NCI-H1092 (cell line): ENCODE measurements at places on chromosomes 12 and 14.

DNA sequence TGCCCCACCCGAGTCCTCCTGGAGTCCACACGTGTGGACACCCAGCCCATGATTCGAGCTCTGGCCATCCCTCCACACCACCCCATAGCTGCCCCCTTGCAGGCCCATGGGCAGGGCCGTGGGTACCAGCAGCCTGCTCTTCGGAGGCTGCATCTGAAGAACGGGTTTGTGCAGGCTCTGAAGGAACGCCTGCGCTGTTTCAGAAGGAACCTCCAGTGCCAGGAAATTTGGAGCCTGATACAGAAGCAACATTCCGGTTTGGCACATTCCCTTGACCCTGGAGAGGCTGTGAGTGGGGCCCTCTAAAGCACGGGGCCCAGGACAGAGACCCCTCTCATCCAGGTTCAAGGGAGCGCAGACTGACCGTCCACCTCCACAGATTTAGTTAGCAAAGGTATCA, 57.0 kb downstream of the ZNF664 start:
- no peak for DNase-seq

DNA sequence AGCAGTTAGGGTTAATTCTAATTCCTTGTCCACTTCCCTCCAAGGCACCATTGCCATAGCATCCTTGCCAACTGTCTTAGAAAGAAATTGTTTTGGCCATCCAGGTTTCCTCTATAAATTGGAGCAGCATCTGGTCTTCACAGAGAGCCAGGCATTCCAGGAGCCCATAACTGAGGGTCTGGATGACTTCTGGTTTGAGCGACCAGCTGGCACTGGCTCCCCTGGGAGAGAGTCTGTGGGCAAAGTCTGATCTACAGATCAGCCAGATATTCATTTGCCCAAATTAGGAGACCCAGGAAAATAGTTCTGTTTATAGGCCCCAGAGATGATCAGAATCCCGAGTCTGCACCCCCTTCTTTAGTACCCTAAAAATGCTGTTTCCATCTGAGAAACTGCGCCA, 16.0 kb downstream of the VSX2 start:
- no peak for DNase-seq

- DNase-seq, result no peak
Observed at GRCh38 chr14:94646066-94646465, 33.9 kb downstream of the SERPINA3 start.

GRCh38 chr14:100567009-100567876, 20.0 kb downstream of the BEGAIN start:
- DNase-seq, result no peak

- no peak for DNase-seq
Observed at GRCh38 chr14:61435563-61436337, 114.4 kb downstream of the PRKCH start.

GRCh38 chr14:101109981-101110728, 206.6 kb upstream of the RTL1 start:
- DNase-seq, result peak; percentile 3

GRCh38 chr14:69475194-69475818, 9.2 kb upstream of the PLEKHD1 start:
- peak; percentile 26 for DNase-seq

- DNase-seq, result no peak
Observed at GRCh38 chr12:11075642-11076041, 13.5 kb upstream of the TAS2R46 start.

- no peak for DNase-seq
Observed at GRCh38 chr14:94474581-94475031, 1.4 kb downstream of the SERPINA9 start.

DNA sequence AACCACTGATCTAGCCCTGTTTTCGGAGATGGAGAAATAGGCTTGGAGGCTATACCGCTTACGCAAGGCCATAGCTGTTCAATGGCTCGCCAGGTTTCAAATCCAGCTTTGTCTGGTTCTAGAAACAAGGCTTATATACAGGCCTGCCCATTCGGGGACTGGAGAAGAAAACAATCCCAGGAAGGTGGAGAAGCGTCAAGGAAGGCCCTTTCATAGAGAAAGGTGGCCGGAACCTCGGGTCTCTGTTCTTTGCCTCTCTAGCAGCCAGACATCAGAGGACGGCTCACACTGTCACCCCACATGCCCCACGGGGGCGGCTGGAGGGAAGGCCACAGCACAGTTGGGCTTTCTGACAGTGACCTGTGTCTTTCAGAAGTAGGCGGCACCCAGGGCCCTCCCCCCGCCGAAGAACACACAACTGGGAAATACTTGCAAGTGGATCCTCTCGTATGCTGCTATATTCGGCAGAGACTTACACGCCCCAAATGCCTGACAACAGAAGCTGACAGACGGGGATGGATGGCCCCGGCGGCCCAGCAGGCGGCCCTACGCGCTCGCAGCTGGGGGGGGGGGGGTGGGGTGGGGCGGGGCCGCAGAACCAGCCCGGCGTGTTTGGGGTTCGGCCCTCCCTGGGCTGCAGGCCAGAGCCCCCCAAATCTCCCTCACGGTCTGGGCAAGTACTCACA, 4.5 kb upstream of the SETD1B start:
- peak; percentile 36 for DNase-seq

- no peak for DNase-seq
Observed at GRCh38 chr14:72217135-72217534, 284.9 kb downstream of the RGS6 start.

- no peak for DNase-seq
Observed at GRCh38 chr14:21102521-21103410, 1.9 kb downstream of the TMEM253 start.

- no peak for DNase-seq
Observed at GRCh38 chr14:22565391-22565945, 23.6 kb downstream of the DAD1 start.

- no peak for DNase-seq
Observed at GRCh38 chr12:107567876-107568619, 117.6 kb upstream of the PWP1 start.

DNA sequence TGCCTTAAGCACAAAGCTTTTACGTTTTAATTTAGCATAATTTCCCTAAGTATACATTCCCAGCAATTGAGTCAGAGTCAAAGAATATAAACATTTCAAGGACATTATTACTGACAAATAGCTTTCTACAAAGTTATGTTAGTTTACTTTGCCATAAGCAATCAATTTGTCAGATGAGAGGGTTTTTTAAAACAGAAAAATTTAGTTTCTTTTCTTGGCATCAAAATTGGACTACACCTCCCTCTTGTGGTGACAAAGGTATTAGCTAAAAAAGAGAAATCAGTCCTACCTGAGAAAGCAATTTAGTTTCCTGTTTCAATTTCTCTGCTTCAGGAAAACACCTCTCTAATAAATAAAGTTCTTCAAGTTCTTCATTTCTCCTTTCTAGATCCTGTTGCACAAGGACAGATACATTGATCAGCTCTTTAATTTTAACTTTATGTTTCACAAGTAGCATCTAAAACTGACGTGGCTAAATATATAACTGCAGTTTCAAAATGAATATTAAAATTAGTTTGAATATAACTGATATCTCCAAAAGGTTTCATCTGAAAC, 39.9 kb downstream of the DNAI7 start:
- DNase-seq, result no peak

DNA sequence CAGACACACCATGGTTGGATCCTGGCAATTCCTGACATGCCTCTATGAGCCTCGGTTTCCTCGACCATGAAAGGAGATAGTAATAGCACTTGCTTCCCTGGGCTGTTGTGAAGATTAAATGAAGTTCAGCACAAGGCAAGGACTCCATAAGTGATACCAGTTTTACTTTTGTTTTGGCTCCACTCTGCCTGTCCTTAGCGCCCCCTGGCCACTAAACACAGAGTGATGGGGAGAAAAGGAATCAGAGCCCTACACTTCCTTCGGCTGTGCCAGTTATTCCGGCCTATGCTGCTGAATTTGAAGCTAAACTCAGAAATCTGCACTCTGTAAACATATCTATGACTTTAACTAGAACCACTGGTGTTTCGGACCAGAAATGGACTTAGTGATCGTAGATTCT, 173.8 kb downstream of the C12orf75 start:
- DNase-seq, result no peak

DNA sequence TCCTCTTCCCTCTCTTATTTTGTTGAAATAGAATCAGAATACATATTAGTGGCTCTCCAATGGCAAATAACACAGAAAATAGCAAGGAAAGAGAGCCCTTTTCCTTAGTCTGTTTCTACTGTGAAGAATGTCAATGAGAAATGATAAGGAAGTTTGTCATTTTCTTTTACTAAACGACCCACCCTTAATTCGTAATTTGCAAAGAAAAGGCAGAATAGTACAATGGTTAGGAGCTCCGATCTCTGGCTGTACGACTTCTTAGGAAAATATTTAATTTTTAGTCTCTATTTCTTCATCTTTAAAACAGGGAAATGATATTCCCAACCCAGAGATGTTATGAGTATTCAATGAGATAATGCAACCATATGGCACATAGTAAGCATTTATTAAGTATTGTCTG, 6.0 kb downstream of the PAX9 start:
- no peak for DNase-seq
